ENCODE measurements at places on chromosomes 4 and X. TPM values are rescaled to one million over a fixed set of nuclear protein-coding genes. Genes with fewer than 3 reads are reported as not detected.
A peak's percentile ranks its signal among the peaks of the same experiment; 100 is the strongest.

The VEGFC gene
- 18.9 TPM for total RNA-seq

DNA sequence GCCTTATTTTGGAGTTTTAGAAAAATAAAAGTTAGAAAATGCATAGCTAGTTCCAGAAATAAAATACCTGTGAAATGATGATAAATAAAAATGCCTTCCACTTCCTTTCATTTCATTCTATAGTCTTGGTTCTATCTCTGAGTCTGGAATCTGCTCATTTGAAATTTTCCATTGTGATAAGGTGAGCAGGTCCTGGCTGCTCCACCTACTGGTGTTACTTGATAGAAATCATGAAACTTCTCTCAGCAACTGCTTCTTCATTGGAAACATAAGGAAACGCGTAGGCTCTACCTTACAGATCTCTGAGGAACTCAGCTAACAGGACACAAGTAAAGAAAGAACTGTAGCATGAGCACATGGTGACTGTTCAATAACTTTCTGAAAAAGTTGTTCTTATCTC, 141.8 kb downstream of the DCHS2 start:
- no peak for DNase-seq

The CXCL3 gene
- 1.2 TPM for total RNA-seq

DNA sequence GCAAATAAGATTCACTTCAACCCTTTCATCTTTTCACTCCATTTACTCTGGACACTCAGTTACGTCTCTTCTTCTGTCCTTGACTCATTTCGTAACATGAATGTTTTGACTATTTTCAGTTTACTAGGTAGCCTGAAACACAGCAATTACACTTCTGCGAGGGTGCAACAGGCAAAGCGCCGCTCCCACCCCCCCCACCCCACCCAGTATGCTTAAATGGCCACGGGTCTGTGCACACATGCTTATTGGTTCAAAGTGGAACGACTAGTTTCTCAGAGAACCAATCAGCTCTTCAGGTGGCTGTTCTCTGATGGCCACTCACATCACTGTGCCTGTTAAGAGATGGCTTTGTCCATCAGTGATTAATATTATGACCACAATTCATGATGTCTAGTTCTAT, 3.5 kb downstream of the BEND4 start:
- no peak for DNase-seq

The CORIN gene
- 0.56 TPM for total RNA-seq

DNA sequence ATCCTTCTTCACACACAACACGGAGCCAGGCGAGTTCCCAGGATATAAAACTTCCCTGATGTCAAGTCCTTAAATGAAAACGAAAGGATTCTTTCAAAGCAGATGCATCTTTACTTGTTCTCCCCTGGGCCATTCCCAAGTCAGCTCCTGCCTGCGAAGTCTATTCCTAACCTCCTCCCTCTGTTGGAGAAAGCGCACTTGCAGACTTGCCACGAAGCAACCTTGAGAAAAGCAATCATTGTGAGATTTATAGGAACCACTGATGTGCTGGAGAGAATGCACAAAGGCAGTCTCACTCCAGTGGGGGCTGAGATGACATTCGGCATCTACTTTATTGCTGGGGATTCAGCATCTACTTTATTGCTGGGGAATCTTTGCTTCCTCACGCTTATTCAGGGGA, 155.7 kb downstream of the NSUN7 start:
- no peak for DNase-seq

GRCh38 chr4:145545538-145546174, 64.0 kb downstream of the SMAD1 start:
- DNase-seq = peak; percentile 97

The MAGEE2 gene
- total RNA-seq = not detected

- no peak for DNase-seq
These were observed 806.3 kb downstream of the STIM2 start for GRCh38 chr4:27666943-27667342.

GRCh38 chr4:83012200-83012686, 1.6 kb upstream of the LIN54 start:
- DNase-seq = no peak

The CYBB gene
- total RNA-seq = not detected

- DNase-seq = no peak
These were observed 1.7 kb downstream of the CTBP1 start for GRCh38 chr4:1246901-1247863.

GRCh38 chr4:86675548-86675947, 81.4 kb downstream of the PTPN13 start:
- DNase-seq = no peak

The EBP gene
- 142 TPM for total RNA-seq

The HTN3 gene
- total RNA-seq = not detected

The DRP2 gene
- total RNA-seq = 0.13 TPM

GRCh38 chrX:107673431-107673830, 45.1 kb downstream of the PRPS1 start:
- DNase-seq = no peak

The SUPT20HL2 gene
- not detected for total RNA-seq

GRCh38 chr4:82983444-82983843, 27.2 kb downstream of the LIN54 start:
- no peak for DNase-seq

The PNMA6F gene
- not detected for total RNA-seq

All from pulmonary artery endothelial cell (primary cell).